ENCODE measurements at places on chromosomes 7 and 10. TPM values are rescaled to one million over a fixed set of nuclear protein-coding genes. Genes with fewer than 3 reads are reported as not detected.

- H3K27ac ChIP-seq: peak overlapping the region; percentile 12
- no peak overlapping the region for H3K4me3 ChIP-seq
- H3K27me3 ChIP-seq: no peaks in the 10 kb centered on the region
- no peaks in the 10 kb centered on the region for H3K4me1 ChIP-seq
- no peak for DNase-seq
These were observed 2.4 kb upstream of the EXOC6 start for GRCh38 chr10:92845921-92846320.

GRCh38 chr10:73763343-73763742 lies 18.5 kb upstream of the CHCHD1 start:
- H3K27ac ChIP-seq: no peak overlapping the region
- H3K27me3 ChIP-seq: no peaks in the 10 kb centered on the region
- no peak for DNase-seq
- no peaks in the 10 kb centered on the region for H3K4me1 ChIP-seq

DNA sequence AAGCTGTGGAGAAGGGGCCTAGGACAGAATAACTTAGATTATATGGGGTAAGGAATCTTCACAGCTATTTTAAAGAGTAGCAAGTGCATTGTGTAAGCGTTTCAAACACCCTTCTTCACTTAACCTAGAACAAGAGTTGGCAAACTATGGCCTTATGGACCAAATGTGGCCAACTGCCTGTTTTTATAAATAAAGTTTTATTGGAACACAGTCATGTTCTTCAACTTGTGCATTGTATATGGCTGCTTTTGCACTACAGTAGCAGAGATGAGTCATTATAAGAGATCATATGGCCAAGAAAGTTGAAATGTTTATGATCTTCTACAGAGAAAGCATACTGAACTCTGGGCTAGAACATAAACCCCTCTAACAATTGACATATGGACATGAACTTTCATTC lies 187.8 kb downstream of the ETV1 start:
- H3K4me3 ChIP-seq: no peak overlapping the region
- DNase-seq: no peak
- H3K27ac ChIP-seq: no peak overlapping the region
- H3K4me1 ChIP-seq: no peaks in the 10 kb centered on the region
- no peaks in the 10 kb centered on the region for H3K36me3 ChIP-seq

GRCh38 chr7:87545760-87546159 lies 54.9 kb downstream of the ABCB1 start:
- H3K4me1 ChIP-seq: no peaks in the 10 kb centered on the region
- no peak overlapping the region for H3K4me3 ChIP-seq
- no peak for DNase-seq
- H3K36me3 ChIP-seq: no peaks in the 10 kb centered on the region

- no peak for DNase-seq
- no peaks in the 10 kb centered on the region for H3K36me3 ChIP-seq
- H3K4me3 ChIP-seq: no peak overlapping the region
- H3K27me3 ChIP-seq: no peaks in the 10 kb centered on the region
- no peaks in the 10 kb centered on the region for H3K4me1 ChIP-seq
These were observed 78.4 kb downstream of the DGKI start for GRCh38 chr7:137768366-137768765.

- no peaks in the 10 kb centered on the region for H3K27me3 ChIP-seq
- no peak overlapping the region for H3K27ac ChIP-seq
- no peaks in the 10 kb centered on the region for H3K36me3 ChIP-seq
- DNase-seq: no peak
These were observed 22.5 kb downstream of the CUZD1 start for GRCh38 chr10:122822973-122823690.

DNA sequence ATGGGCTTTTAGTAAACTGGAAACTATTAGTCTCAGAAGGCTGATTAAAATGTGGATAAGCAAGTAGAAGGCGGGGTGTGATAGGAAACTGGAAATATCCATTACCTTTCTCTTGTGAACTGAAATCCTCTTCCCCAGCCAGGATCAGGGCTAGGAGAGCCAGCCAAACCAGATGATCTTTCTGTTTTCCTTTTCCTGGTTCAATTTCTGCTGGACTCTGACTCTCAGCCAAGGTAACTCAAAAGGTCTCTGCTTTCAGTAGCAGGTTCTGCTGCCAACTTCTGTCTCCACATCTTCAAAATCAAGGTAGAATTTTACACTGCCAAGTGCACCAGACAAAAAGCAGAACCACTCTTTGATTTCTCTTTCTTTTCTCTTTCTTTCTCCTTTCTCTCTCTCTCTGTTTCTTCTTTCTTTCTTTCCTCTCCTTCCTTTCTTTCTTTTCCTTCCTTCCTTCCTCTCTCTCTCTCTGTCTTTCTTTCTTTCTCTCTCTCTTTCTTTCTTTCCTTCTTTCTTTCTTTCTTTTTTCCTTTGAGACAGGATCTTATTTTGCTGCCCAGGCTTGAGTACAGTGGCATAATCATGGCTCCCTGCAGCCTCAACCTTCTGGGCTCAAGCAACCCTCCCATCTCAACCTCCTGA lies 30.8 kb downstream of the OTUD1 start:
- H3K27me3 ChIP-seq: no peaks in the 10 kb centered on the region
- H3K4me1 ChIP-seq: no peaks in the 10 kb centered on the region
- no peak overlapping the region for H3K4me3 ChIP-seq
- no peak overlapping the region for H3K27ac ChIP-seq

- no peak overlapping the region for H3K4me3 ChIP-seq
- DNase-seq: no peak
- no peaks in the 10 kb centered on the region for H3K36me3 ChIP-seq
These were observed 107.9 kb downstream of the ACTR3B start for GRCh38 chr7:152867502-152867874.

The IFIT1B gene
- total RNA-seq: not detected

The DNAJC12 gene
- total RNA-seq: not detected

The MPLKIP gene
- 8.3 TPM for total RNA-seq

The NRP1 gene
- 17.7 TPM for total RNA-seq

The UTF1 gene
- not detected for total RNA-seq

The NKX2-3 gene
- 5.2 TPM for total RNA-seq

The PNLIPRP2 gene
- 161 TPM for total RNA-seq

All from Peyer's patch (tissue), 4 donors.